ENCODE measurements at places on chromosomes 2 and 18.

DNA sequence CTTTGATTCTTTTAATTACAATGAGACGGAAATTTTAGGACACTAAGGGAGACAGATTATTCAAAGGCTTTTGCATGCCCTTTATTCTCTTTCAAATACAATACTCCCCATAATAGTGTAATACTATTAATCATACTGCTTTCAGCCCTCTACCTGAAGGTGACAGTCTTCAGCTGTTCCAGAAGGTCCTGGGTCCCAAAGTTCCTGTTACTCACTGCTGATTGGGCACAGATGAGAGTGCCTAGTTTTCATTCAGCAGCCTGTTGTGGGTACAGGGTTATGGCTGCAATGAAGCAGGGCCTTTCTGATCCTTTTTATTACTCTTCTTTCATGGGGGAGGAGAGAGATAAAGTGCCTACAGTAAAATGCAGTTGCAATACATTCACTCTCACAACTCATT is 80.2 kb downstream of the NUP35 start:
- no peak for DNase-seq

DNA sequence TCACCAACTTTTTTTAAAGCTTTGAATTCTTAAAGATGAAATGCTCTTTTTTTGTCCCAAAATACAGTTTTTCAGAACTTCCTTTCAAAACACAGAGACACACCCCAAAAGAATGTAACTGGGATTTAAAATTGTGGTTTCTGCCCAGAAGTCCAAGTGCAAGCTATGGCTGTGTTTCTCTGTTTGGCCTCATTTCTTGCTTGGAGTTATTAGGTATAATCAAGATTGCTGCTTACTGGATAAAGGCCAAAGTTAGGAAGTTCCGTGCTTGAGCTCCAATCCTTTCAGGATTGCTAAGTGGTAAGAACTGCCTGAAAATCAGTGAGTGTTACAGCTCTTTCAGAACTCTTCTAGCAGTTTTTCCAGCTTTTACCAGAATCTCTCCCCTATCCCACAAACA is 16.9 kb downstream of the ZBTB7C start:
- no peak for DNase-seq

DNA sequence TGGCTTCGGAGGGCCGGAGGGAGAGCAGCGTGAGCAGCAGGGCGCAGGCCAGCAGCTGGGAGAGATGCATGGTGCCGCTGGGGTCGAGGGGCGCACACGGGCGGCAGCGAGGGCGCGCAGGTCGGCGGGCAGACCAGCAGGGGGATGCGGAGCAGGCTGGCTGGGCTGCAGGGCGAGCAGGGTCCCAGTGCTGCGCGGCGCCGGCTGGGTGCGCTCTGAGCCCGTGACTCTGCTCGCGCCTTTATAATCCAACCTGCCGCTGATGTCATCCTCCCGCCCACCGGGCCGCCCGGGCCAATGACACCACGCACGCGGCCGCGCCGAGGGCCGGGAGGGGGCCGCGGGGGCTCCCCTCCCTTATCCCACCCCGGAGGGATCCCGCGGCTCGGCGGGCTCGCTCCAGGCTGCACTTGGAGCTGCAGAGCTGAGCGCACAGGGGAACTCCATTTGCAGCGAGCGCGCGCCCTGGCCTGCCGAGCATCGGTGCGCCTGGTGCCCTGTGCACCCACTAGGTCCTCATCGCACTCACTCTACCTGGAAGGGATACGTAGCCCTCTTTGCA is at the start of gene NPPC:
NPPC (minus strand) TSS at position 217 of the 562 bp plus-strand sequence; CDS start at position 70, 147 bp downstream.
- DNase-seq, result peak; percentile 70

DNA sequence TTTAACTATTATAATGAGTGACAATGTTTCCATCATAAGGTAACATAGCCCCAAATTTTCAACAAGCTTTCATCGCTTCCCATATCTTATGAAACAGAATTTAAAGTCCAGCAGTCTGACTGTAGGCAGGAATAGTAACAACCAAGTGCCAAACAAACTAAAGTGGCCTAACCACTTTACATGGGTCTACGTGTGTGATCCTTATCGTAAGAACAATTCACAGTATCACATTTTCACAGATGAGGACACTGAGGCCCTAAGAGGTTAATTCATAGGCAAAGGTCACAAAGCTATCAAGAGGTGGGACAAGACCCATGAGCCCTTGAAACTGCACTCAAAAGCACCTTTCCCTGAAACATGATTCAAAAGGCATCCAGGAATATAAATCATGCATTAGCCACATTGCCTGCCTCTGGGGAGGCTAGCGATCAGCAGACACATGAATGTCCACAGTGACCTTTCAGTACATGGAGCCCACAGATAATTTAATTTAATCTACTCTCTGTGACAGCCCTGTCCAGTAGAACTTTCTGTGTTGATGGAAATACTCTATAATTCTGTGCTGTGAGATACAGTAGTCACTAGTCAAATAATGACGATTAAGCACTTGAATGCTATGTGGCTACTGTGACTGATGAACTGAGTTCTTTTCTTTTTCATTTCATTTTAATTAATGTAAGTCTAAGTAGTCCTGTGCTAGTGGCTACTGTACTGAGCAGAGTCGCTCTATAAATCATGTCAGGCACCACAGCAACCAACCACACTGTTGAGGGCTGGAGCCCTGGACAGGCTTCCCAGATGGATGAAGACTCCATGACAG is 30.3 kb downstream of the KIDINS220 start:
- no peak for DNase-seq

DNA sequence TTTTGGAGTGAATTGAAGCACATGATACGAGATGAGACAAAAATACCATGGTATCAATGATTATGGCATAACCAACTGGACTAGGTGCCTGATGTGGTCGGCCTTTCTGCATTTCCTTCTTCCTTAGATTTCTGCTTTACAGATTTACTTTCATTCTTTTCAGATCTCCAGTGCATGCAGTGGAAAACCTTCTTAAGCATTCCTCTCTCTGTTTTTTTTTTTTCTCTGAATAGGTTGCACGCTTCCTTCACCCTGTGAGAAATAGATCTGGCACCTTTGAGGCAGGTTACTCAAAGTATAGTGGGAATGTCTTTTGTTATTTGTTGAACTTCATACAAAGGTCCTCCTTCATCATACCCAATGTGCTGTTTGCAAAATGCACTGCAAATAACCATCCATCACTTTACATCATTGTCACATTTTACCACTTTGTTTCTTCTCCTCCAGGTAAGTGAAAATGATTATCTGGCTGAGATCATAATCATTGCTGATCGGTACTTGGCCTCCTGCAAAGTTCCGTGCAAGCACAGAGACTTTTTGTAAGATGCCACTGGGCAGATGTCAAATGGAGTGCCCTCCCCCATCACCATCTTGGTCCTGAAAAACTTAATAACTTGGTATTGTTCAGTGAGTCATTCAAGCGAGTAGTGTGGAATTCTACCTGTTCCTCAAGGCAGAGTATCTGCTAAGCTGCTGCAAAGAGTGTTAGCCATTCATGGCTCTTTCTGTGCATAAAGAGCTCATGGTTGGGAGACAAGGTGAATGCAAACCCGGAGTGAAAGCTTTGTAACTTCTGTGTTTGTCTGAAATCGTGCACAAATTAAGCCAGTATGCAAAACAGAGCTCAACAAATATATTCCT is 30.0 kb upstream of the KLHL14 start:
- no peak for DNase-seq

- no peak for DNase-seq
Measured at GRCh38 chr2:169721016-169721415, 12.6 kb upstream of the KLHL23 start.

DNA sequence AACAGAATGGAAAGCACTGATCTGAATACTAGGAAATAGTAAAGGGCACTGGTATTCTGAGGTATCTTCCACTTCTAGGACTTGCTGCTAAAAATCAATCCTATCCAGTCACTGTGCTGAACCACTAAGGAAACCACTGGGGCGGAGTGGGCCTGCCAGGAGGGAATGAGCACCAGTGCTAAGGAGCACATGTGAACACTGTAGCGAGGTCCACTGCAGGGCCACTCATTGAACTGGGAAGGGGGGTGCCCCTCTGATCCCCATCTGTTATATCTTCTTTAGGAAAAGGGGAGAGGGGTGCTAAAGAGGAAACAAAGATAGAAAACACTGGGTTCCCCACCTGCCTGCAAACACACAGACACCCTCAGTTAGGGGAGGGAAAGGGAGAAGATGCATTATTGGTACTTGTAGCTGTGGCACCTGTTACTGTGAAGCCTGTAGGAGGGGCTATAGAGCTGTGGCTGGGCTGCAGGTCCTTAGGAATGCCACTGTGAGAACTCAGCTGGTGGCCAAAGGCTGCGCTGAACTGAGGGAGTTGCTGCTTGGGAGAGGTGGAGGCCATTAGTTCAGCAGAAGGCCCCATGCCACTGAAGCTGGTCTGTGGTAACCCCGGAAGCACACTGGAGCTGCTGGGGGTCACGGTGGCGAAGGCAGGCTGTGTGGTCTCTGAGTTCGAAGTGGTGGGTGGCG is 81.8 kb downstream of the INO80D start:
- no peak for DNase-seq

DNA sequence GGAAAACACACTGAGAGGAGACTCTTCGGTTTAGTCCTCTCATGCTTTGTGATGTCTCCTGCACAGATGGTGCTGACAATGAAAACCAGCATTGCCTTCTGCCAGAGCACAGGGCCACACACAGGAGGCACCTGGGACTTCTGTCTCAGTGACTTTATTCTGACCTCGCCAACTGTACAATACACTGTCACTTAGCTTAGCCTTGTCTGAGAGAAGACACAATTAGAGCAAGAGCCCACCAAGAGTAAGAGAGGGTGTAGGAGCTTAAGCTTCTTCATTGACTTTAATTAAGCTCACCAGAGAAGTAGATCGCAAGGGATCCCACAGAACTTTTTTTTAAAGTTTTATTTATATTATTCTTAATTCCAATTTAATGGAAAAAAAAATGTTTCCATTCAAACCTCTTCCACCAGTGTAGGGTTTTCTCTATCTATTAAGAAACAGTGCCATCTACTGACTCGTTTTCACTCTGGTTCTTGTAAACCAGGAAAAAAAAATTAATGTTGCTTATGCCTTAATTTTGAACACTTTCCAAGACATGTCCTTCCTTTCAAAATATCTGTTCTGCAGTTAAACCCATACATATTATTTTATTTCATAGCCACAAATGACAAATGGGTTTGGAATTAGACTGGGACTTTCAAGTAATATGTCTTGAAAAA is 42.4 kb upstream of the DDX18 start:
- peak; percentile 9 for DNase-seq

DNA sequence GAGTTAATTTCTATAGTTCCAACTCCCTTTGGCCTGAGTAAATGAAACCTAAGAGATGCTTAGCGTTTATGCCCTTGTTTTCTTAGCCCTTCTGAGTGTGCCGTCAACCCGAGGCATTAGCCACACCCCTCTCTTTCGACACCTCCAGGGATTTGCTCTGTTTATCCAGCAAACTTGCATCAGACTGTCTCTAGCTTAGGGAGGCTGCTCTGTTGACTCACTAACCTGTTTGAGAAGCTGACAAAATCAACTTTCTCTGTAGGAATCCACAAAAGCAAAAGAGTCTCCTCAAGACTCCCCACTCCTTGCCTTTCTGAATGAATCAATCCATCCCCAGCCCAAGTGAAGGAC is 317.6 kb downstream of the TNS1 start:
- peak; percentile 92 for DNase-seq

- DNase-seq, result no peak
Measured at GRCh38 chr2:129492548-129492947, 486.9 kb upstream of the RAB6C start.

- no peak for DNase-seq
Measured at GRCh38 chr2:148952621-148953020, 77.6 kb downstream of the KIF5C start.

DNA sequence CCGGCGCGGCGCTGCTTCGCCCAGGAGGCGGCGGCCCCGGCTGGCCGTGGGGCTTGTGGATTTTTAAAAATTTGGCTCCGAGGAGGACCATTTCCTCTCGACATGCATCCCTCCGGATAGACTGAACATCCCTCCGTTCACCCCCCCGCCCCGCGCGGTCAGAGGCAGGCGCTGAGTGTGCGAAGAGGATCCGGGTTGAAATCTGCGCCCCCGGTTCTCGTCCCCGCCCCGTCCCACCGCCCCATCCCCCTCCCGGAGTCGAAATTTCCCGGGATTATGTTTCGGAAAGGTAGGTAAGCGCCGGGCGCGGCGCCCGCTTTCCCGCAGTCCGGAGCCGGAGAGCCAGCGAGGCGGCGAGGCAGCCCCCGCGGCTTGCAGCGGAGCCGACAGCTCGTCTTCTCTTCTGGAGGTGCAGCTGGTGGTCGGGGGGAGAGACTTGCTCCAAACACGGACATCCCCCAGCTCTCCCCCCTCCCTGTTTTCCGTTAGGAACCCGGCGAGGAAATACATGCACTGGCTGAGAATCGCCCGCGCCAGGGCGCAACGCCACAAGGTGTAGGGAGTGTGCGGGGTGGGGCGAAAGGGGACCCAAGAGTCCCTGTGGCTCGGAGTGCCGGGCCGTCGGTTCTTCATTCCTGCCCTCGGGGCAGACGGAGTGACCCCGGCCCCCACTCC is at the start of gene PRKCE:
PRKCE (plus strand) TSS at position 261 of the 675 bp plus-strand sequence.
- DNase-seq, result peak; percentile 86

DNA sequence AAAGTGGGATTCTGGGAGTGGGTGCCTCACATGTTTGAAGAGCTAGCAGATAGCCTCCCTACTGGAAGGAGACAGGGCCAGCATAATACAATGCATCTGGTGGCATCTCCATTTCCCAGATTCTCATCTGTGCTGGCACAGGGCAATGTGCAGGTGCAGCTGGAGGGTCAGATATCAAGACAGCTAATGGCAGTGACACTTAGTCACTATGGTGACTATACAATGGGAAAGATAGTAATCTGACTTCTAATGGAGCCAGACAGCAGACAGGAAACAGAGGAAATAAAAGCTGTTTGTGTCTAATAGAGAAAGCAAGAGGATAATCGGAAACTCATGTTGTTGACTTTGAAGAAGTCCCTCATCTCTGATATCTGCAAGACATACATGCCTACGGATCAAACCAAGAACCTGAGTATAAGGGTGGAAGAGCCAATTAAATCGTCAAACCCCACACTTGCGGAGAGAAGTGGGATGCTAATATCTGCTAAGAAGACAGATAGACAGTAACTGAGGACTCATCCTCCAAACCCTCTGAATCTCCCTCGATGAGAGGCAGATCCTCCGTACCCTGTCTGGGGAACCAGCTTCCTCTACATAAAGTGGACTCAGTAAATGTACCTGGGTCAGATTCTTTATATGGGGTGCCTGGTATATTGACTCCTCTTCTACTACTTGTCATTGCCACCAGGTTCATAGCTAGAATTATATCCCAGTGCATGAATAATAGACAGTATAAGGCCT is 692.7 kb downstream of the SOCS6 start:
- no peak for DNase-seq

DNA sequence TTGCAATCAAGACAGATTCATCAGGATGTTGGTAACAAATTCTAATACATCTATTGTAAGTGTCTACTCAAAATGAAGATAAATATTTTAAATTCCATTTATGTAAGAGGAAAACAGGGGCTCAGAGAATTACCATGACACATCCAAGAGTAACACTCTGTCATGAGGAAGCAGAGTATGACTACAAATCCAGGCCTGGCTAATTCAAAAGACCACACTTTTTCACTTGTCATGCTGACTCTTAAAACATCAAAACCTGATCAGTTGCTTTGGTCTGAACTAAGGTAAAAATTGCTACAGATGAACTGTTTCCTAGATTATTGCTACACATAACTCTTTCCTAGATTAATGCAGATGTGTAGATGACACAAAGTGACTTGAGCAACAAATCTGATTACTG is 880.6 kb downstream of the TSN start:
- DNase-seq, result no peak

GRCh38 chr2:67272195-67272594 is 124.9 kb upstream of the ETAA1 start:
- DNase-seq, result no peak

Measured in foreskin fibroblast (primary cell).